Activated naive CD4-positive, alpha-beta T cell treated with Interleukin-2 at 50 U/mL for 16 hours (primary cell): ENCODE measurements at places on chromosomes 11 and 22.

DNA sequence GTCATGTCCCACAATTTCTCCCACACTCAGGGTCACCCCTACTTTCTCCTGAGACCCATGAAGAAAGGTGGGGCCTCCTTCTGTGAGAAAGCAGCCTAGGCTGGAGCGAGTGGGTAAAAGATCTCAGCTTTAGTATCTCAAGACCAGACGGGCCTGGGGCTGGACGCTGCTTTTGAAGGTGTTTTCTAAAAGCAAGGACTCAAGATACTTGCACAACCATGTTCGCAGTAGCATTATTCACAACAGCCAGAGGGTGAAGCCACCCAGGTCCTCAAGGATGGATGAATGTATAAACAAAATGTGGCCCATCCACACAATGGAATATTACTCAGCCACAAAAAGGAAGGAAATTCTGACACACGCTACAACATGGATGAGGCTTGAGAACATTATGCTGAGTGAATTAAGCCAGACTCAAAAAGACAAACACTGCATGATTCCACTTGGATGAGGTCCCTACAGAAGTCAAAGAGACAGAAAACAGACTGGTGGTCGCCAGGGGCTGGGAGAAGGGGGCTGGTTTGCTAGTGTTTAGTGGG is 10.6 kb downstream of the SHANK2 start:
- DNase-seq: no peak

DNA sequence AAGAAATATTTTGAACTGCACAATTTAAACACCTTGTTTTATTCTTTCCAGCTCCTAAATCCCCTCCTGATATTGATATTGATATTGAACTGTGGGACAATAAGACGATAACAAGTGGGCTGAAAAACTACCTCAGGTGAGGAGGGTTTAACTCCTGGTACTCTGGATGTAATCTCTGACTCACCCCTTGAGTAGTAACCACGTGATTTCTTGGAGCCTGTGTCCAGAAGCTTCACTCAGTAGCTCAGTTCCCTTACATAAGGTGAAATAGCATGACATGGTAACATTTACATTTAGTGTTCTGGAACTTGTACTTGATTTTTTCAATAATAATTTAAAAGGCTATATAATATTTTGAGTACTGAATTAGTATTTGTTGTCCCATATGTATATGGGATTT is 168.0 kb downstream of the PGR start:
- no peak for DNase-seq

DNA sequence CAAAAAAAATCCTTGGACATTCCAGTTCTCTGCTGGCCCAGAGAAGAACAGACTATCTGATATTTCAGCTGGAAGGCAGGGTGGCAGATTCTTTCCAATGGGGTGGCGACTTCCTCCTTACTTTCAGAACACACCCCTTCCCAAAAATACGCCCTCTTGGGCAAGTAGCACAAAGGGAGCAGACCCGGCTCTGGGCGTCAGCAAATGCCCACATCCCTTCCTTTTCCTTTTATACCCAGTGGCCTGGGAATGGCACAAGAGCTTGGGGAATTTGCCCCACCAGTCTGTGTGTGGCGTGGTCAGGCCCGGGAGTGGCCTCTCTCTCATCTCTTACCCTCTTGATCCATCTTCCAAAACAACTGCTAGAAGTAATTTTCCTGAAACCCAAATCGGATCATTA is 33.0 kb upstream of the NUP160 start:
- DNase-seq: no peak

GRCh38 chr11:72534371-72535193 is 100.3 kb upstream of the CLPB start:
- DNase-seq: no peak

DNA sequence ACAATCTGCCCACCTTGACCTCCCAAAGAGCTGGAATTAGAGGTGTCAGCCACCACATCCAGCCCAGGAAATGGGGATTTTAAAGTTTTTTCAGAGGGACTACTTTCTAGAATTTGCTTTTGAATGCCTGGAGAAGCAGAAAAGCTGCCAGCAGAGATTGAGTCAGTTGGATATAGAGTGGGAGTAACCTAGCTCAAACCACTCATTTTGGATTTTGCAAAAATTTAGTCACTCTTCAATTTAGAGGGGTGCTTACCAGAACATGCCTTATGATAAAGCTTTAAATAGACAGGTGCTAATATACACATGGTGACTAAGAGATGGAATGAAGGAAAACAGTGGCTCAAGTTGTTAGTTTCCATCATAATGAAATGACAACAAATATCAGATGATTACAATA is 26.5 kb upstream of the PSMA1 start:
- no peak for DNase-seq

GRCh38 chr11:73480677-73481076 is 104.5 kb downstream of the RELT start:
- no peak for DNase-seq

DNA sequence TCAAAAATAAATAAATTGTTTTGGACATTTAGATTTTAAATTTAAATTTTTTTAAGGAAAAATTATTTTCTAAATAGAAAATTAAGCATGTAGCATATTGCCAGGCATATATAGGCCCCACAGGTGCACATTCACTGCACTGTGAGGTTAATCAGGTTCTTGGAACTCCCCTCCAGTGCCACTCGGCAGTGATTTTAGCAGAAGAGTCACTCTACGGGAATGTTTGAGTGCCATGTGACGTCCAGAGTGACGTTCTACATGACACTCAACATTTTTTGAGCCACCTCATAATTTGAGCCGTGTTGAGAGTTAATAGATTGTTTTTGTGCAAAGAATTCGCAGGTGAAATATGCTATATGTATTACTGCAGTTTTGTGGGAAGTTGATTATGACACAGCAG is 77.4 kb downstream of the SWAP70 start:
- no peak for DNase-seq

- DNase-seq: no peak
These were observed 12.6 kb downstream of the CHRM1 start for GRCh38 chr11:62908468-62909072.

- no peak for DNase-seq
These were observed 1058.2 kb downstream of the LRRC4C start for GRCh38 chr11:40401132-40401853.

DNA sequence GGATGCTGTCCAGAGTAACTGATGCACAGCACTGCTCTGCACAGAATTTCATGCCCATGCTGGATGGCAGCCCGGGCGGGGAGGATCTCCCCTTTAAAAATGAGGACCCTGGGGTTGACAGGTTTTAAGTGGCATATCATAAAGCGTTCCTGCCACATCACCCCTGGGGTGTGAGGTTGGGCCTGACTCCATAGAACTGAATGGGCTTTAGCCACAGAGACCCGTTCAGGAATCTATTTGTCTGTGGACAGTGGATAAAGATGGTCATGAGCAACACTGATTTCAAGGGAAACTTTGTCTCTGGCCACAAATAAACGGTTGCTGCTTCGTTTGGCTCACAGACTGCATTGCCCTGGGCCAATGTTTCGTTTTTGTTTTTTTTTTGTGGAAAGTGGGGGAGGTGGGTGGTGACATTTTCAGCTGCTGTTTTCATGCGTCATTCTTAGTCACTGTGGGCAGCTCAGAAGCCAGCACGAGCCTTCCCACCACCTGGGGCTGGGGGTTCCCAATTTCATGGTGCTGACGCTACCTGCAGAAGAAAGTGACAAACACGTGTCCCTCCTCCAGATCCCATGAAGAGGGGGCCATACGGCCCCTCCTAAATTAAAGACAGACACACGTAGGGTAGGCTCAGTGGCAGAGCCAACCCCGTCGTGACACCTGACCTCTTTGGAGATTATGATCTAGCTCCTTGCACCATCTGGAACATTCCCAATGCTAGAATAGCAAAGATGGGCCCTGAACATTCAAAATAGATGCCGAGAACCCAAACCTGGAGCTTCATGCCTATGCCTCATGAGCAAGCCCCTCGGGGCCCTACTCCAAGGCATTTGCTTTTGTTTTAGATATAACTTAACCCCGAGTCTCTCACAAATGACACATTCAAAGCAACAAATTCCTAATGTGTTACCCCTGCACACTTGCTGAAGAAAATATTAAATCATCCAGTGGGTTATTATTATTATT is 54.8 kb upstream of the PHF21B start:
- DNase-seq: peak; percentile 63

DNA sequence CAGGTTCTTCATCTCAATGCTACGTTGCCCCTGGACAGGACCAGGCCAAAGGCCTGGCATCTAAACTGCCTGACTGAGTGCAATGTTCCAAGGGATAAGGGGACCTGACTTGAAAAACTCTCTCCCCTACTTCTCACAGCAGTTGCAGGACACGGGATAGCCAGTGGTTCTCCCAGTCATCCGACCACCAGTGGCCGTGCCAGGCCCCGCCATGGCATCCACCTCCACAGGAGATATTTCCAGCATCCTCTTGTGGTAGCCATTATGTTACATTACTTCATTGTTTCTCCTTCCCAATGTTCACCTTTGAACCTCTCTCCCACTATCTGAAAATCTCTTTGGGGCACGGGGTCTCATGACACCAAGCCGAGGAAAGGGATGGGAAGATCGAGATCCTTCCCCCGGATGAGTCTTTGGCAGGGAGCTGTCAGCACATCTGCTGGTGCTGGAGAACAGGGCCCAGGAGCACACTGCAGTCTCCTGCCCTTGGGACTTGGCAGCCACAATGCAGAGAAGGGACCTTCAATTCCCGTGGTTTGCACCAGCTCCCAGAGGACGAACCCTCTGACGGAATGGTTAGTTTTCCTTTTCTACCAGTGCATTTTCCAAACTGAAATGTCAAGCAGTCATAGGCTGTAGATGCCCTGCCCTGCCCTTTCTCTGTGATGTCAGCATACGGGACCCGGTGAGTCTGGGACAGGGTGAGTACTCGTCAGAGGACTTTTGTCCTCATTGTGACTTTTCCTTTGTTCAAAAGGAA is 121.2 kb downstream of the ETS1 start:
- no peak for DNase-seq

DNA sequence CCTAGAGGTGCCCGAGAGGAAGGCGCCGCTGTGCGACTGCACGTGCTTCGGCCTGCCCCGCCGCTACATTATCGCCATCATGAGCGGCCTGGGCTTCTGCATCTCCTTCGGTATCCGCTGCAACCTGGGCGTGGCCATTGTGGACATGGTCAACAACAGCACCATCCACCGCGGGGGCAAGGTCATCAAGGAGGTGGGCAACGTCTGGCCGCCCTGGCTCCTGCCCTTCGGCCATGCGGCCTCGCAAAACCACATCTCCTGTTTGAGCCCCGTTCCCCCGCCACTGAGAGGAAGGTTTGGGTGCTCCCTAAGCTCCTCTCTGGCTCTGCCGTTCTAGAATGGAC is 3.4 kb downstream of the SLC17A6 start:
- no peak for DNase-seq

DNA sequence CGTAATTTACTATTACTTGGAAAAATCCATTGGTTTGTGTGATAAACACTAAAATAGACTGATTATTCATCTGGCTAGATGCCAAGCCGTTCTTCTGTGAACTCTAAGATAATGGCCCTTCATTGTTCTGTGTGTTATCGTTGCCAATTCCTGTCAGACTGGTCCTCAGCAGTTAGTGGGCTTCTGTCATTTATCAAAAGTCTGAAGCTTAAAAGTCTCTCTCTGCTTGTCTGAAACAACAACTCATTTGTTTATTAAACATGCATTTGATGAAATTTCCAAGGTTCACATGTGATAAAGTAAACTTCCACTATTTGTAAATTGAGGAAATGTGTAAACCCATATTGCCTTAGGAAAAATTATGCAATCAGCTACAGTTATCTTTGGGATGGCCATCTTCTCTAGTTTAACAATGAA is 21.1 kb upstream of the RDX start:
- DNase-seq: no peak

DNA sequence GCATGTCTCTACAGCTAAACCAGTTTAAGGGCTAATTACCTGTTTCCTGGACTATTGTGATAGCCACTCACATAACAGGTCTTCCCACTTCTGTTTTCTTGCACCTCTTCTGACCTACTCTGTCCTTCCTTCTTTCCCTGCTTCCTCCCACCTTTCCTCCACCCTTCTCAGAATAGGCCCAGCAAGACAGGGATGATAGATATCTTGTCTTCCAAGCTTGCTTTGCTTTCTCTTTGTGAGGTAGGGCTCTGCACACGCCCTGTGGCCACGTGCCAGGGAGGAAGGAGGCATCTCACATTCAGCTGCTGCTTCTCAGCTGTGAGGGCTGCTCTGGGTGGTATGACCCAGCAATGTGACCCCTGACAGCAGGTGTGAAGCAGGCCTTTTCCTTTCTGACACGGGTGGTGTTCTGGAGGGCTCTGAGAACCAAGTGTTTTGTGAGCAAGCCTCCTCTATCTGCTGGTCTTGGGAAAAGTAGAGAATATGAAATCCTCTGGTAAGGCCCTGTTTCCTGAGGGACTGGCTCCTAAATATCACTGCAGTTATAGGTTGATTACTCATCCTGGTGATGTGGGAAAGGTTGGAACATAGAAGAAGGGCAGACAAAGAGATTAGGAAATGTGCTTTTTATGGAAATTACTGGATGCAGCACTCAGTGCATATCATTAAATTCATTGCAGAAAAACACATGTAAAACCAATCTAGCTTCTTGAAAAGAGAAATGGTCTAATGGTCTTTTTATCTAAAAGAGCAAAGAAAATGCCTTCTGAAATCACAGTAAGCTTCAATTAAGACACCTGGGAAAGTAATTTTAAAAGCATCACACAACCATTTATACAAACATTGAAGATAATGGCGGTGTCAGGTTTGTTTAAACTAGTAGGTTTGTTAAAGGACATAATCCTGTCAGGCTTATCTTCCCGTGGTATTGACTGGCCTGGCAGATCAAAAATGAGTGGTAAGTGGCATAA is 8.5 kb downstream of the AMOTL1 start:
- no peak for DNase-seq

- no peak for DNase-seq
These were observed 57.9 kb downstream of the NOX4 start for GRCh38 chr11:89433278-89433677.

- no peak for DNase-seq
These were observed 44.0 kb downstream of the PPP6R3 start for GRCh38 chr11:68504432-68505066.

GRCh38 chr11:71425860-71426259 is 22.3 kb downstream of the DHCR7 start:
- no peak for DNase-seq

- no peak for DNase-seq
These were observed 1.5 kb upstream of the SLC7A4 start for GRCh38 chr22:21033895-21034294.

DNA sequence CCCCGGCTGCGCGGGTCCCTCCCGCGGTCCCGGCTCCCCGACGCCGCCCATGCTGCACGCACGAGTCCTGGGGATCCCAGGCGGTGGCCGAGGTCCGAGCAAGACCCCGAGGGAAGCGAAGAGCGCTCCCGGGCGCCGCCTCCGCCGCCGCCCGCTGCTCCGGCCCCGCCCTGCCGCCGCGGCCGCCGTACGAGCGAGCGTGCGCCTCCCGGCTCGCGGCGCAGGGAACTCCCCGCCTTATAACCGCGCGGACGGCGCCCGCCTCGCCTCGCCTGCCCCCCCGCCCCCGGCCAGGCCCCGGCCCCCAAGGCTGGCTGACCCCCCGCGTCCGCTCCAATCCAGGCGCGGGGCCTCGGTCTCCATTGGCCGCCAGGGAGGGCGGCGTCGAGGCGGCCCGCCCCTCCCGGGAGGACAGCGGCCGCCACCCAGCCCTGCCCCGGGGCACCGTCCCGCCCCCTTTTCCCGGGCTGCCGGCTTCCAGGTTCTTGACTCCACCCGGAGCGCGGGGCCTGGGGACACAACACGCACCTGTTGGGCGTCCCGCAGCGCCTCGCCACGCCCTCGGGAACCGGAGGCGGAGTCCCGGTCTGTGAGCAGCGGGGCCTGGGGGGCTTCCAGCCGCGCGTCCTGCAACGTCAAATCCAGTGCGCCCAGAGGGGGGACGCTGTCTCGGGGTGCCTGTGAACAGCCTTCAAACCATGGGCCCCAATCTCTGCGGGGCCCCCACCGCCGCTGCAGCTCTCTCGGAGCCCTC is at the start of gene FADS3:
FADS3 (minus strand) TSS at position 215 of the 754 bp plus-strand sequence; CDS start at position 51, 164 bp downstream.
- DNase-seq: peak; percentile 62
